HFFc6 (cell line): ENCODE measurements at places on chromosomes 4 and X.

DNA sequence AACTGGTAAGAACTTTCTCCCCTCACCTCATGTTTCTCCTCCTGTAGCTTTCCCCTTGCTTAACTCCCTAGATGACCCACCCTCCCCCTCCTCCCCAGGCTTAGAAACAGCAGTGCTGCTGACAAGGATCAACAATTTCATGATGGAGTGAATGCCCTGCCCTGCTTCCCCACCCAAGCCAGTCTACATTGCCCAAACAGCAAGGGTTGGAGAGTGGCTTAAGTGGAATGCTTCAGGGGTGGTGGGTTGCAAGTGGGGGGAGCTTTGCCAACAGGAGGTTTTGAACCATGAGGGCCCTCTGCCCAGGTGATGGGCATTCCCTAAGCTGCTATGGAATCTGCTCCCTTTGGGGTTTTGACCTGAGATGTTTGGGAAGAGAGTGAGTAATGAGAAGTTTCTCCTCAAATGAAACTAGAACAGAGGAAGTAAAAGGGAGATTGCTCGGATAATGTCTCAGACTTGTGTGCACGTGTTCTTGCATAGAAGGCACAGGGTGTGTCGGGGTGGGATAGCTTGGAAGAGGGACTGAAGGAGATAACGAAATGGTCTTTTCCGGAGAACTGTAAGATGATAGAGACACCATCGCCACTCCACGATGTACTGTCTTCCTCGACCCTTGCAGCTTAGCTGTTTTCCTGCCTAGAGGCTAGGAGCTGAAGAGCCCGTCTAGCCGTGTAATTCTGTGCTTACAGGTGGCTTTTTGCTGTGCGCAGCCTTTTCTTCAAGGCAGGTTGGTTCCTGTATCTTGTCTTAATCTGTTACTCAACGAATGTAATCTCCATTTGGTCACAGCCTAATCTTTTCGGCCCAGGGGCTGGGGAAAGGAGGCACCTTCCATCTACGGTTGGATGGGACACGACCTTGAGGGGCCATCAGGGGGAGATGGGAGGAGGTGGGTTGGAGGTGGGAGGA, 10.1 kb downstream of the GDPD2 start:
- DNase-seq = no peak

DNA sequence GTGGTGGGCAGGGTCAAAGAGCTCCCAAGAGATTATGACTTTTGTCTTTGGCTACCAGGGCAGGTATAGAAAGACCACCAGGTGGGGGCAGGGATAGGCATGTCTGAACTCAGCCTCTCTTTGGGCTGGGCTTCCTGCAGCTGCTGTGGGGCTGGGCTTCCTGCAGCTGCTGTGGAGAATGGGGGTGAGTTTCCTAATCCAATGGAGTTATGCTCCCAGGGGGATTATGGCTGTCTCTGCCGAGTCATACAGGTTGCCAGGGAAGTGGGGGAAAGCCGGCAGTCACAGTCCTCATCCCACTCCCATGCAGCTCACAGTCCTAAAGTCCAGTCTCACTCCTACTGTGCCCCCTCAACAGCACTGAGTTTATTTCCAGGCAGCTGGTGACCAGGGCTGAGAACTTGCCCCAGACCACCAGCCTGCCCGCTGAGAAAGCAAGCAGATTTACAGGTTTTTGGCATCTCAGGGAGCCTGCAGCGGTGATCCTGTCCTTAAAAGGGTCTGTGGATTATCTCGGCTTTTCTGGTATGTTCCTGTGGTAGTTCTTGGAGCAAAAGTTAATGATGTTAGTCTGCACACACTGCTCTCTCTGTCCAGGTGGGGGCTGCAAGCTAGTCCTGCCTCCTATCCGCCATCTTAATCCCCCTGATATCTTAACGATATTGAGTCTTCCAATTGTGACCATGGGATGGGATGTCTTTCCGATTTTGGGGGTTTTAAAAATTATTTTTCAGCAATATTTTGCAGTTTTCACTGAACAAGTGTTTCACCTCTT, 133.4 kb downstream of the RTL9 start:
- no peak for DNase-seq

DNA sequence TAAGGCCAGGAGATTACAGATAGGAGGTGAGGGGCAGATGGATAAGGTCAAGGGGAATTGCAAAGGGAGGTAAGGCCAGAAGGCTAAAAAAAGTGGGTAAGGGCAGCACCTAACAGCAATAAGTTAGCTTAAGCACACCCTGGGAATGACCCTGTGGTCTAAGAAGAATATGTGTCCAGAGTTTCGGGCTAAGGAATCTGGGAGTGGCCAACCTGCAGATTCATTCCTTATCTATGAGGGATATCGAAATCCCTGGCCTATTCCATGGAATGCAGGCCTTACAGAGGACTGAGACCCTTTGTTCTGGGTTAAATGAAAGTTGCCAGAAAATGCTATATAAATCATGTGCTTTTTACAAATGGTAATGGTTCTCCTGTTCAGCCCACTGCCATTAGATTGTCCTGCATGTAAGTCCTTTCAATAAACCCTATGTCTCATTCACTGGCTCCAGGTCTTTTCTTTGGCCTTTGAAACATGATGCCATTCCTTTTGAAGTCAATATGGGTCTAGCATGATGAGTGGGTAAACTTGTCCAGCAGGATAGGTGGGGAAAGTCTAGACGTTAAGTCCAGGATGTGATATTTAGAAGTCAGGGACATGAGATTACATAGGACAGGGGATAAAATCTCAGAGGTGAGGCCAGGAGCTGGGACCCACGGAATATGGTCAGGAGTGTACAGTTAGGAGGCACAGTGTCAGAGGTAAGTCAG, 226.2 kb downstream of the TACR3 start:
- no peak for DNase-seq

GRCh38 chrX:111360839-111361238, 51.2 kb downstream of the DCX start:
- no peak for DNase-seq

DNA sequence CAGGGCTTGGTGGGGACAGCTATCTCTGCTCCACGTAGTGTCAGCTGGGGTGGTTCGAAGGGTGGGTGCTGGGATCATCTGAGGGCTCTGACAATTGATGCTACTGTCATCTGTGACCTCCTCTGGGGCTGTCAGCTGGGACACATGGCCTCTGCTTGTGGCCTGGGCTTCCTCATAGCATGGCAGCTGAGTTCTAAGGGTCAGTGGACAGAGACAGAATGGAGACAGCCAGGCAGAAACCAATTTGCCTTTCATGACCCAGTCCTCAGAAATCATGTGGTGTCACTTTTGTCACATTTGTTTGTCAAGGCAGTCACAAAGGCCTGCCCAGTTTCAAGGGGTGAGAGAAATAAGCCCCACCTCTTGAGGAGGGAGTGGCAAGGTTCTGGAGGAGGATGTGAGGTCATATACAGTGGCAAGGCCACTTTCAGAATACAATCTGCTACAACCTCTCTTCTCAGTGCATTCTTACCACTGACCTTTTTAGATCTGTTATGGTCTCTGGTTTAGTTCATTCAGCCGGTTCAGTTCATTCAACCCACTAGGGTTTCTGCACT, 103.6 kb upstream of the BCOR start:
- DNase-seq = no peak

GRCh38 chrX:39073131-39073530, 271.9 kb downstream of the MID1IP1 start:
- DNase-seq = no peak

DNA sequence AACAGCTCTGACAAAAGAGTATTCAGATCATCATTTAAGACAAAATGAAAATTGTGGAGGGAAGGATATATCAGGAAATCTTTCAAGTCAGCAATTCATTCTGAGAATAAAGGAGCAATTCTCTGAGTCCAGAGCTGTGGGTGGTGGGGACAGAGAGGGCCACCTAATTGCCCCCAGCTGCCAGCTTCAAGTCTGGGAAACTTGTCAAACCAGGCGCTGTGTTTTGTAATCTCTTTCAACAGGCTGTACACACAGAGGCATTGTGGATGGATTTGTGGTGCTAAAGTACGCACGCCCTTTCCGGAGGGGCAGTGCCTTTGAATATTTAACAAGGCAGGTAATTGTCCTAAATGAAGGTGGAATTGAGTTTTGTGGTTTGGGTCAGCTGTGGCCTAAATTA, 591.1 kb upstream of the BOD1L1 start:
- DNase-seq = no peak

DNA sequence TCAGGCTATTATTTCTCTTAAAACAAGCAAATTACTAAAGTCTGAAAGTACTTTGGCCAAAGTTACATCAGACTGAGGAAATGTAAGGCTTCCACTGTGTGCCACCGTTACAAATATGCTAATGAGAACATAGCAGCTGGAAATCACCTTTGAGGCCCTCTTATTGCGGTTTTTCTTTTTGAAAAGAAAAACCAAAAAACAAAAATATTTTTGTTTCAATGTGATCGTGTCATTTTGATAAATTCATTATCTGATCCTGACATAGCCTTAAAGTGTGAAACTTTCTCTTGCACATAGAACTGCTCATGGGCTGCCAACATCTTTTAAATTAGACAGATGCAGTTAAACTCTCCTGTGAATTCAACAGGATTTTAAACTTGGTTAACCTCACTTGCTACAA, 2.8 kb upstream of the TIFA start:
- DNase-seq = no peak
